Left renal pelvis (tissue), 4 donors: ENCODE measurements at places on chromosomes 11 and 22.

- no peak for DNase-seq
These were observed 1268.8 kb upstream of the CNTN5 start for GRCh38 chr11:97751952-97752351.

GRCh38 chr11:7251836-7252682 is at the start of gene SYT9:
Gene SYT9, plus strand, starts transcription at chr11:7251904. Its CDS starts 283 bp downstream, at chr11:7252187.
- no peak for DNase-seq

DNA sequence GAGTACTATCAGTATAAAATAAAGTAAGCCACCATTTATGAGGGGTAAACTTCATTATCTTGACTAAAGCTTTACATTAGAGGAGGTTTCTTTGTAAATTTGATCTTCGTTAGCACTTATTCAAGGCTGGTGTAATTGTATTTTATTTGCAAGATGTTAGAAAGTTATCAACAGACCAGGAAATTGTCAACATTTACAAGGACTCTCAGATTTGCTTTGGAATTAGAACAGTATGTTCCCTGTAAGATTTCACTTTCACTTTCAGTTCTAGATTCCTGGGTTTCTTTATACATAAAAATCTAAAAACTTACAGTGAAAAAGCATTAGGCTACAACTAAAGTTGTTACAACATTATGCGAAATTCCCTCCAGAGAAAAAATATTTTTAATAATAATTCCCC is 4.6 kb upstream of the BIRC3 start:
- no peak for DNase-seq

- no peak for DNase-seq
These were observed 185.8 kb downstream of the TRPC6 start for GRCh38 chr11:101397979-101398378.

DNA sequence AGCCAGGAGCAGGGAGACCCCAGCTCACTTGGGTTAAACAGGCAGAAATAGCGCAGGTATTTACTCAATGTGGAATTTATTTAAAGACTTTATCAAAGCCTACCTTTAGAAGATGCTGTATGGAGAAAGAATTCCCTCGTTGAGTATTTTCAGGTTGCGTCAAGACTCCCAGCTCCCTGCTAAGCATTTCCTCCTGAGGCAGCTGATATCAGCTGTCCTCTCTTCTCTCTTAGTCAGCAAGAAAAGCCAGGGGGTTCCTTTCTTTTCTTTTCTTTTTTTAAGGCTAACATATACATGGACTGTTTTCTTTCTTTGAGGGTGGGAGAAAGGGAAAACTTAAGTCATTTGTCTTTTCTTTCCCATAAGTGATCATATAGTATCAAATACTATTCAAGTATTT is 125.8 kb upstream of the POU2AF2 start:
- no peak for DNase-seq

GRCh38 chr11:18312663-18313420 is 9.1 kb downstream of the HPS5 start:
- DNase-seq, result no peak

- no peak for DNase-seq
These were observed 40.3 kb downstream of the OSBPL5 start for GRCh38 chr11:3124821-3125220.

GRCh38 chr11:113193016-113193415 is 121.4 kb upstream of the TTC12 start:
- no peak for DNase-seq

DNA sequence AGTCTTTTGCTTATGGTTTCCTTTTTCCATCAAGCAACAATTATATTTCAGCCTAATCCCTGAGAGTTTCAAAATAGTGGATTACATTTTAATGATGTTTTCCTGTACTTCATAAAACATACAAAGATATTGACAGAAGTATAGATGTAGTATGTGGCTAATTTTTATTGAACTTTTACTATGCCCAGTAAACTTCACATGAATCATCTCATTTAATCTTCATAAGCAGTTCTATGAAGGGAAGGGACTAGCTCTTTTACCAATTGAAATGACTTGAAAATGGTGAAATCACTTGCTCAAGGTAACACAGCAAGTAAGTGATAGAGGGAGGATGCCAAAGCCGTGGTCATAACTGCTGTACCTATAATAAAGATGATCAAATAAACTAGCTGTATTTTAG is 27.5 kb downstream of the RTN3 start:
- DNase-seq, result no peak

DNA sequence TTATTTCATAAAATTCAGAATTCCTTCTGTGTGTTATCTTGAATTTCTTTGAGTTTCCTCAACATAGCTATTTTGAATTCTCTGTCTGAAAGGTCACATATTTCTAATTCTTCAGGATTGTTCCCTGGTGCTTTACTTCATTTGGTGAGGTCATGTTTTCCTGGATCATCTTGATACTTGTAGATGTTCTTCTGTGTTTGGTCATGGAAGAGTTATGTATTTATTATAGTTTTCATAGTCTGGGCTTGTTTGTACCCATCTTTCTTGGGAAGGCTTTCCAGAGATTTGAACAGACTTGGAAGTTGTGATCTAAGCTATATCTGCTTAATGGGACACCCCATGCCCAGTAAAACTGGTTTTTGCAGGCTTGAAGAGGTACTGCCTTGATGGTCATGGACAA is 149.6 kb downstream of the METTL15 start:
- DNase-seq, result no peak

GRCh38 chr11:60781981-60782316 is 3.2 kb upstream of the MS4A10 start:
- DNase-seq, result no peak

DNA sequence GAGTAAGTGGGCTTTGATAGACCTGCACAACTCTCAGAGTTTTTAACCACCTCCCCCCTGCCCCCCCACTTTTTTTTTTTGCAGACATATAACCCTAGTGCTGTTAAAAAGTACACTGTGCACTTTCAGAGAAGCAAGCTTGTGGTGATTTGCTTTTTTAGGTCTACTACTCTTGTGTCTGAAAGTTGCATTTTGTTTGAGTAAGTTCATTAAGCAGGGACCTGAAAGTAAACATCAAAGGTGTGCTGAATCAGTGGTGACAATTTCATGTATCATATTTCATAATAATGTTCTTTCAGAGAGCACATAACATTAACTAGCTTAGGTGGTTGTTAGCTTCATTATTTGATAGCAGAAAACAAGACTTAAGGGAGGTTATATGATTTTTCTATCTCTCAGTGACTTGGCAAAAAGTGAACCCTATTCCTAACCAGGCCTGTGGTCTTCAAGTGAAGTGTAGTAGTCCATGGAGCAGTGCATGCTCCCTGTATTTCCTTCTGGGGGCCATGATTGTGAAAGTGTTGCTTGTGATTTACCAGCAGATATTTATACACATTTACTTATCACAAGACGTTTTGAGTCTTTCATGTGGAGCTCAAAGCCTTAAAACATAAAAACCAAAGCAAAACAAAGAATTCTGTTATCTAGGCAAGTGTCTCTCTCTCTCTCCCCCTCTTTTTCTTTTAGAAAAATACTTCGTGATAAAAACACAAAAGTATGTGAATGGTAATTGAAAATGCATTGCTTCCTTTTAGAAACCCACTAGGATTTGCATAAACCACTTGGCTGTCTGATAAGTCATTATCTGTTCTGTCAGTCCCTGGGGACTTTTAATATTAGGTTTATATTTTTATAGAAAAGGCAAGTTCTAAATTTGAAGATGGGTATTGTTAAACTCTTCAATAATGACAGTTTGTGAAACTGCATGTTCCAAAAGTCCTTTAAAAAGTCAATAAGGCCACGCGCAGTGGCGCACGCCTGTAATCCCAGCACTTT is 7.5 kb upstream of the RAG2 start:
- DNase-seq, result no peak

GRCh38 chr11:534396-535209 is 773 bp downstream of the HRAS start:
- DNase-seq, result no peak

- no peak for DNase-seq
These were observed 32.3 kb upstream of the JAM3 start for GRCh38 chr11:134036492-134037045.

- no peak for DNase-seq
These were observed 54.3 kb upstream of the TNRC6B start for GRCh38 chr22:40123387-40123786.

GRCh38 chr11:132318421-132319157 is 948.2 kb downstream of the NTM start:
- no peak for DNase-seq

DNA sequence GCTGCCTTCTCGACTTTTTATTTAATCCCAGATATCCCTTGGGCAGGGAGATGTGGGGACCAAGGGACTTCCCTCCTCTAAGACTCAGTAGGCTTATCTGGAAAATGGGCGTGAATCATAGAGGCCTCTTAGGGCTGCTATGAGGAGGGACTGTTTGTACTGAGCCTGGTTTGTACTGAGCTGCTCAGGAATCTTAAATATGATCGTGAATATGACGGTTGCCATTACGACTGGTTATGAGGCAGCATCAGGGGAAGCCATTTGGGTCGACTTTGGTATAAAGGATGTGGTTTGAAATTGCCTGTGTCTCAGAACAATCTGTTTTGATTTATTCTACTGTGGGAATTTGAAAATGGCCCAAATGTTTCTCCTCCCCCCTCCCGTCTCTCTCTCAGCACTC is 20.6 kb downstream of the TSPAN18 start:
- no peak for DNase-seq

DNA sequence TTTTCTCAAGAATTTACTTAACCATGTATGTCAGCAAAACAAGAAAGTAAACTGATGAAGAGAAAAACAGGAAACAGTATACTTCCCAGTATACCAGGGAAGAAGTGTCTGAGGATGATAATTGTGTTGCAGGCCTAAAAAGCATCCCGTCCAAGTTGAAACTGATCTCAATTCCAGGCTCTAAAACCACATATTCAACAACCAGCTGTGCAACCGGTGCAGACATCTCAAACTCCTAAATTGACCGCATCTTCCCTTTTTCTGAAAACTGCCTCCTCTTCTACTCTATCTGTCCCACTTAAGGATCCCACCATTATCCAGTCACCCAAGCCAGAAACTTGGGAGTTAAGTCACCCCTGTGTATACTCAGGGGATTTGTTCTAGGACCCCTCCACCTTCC is 47.2 kb downstream of the CCDC83 start:
- DNase-seq, result no peak

DNA sequence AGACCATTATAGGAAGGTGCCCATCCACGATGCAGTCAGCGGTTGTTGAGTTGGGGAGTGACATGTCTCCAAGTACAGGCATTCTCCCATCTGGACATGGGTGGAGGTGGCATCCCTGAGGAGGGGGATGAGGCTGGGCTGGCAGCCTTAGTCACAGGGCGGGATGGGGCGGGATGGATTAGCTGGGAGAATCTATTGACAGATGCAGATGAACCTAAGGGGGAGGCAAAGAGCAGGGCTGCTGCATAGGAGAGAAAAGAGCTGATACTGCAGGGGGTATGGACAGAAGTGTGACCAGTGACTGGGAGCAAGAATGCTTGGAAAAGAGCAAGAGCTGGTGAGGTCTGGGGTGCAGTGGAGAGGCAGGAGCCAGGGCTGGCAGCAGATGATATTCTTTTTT is 42.7 kb downstream of the SCN3B start:
- DNase-seq, result no peak

- DNase-seq, result no peak
These were observed 732.8 kb upstream of the ANO5 start for GRCh38 chr11:21460082-21460481.

- DNase-seq, result no peak
These were observed 27.6 kb upstream of the SIK2 start for GRCh38 chr11:111574373-111575225.

- no peak for DNase-seq
These were observed 286.7 kb downstream of the MN1 start for GRCh38 chr22:27514601-27515523.

DNA sequence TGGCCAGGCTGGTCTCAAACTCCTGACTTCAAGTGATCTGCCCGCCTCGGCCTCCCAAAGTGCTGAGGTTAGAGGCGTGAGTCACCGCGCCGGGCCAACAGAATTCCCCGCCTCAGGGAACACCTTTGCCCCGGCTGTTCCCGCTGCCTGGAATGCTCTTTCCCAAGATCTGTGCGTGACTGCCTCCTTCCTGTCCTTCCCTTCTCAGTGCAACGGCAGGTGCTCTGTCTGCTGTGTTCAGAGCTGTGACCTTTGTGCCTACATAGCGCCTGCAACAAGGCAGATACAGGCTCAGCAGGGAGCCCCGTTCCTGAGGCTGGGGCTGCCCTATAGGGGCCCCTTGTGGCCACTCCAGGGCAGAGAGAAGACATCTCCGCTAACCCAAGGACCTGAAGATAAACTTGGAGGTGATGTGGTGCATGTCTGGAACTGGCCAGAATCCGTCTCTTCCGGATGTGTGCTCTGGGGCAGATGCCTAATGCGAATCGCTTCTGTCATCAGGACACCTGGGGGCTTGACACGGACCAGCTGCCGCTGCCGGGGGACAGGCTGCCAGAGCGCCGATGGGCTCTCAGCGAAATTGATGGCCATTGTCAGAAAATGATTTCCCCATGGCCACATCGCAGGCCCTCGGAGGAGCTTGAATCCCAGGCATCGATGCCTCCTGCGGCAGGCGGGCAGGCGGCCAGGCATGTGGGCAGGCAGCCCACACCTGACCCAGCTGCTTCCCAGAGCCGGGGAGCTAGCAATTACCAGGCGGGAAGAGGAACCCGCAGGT is 43.5 kb upstream of the TCF20 start:
- no peak for DNase-seq

GRCh38 chr11:30861064-30861463 is 274.9 kb upstream of the MPPED2 start:
- no peak for DNase-seq

GRCh38 chr11:70158201-70158600 is 44.9 kb upstream of the FADD start:
- DNase-seq, result no peak

DNA sequence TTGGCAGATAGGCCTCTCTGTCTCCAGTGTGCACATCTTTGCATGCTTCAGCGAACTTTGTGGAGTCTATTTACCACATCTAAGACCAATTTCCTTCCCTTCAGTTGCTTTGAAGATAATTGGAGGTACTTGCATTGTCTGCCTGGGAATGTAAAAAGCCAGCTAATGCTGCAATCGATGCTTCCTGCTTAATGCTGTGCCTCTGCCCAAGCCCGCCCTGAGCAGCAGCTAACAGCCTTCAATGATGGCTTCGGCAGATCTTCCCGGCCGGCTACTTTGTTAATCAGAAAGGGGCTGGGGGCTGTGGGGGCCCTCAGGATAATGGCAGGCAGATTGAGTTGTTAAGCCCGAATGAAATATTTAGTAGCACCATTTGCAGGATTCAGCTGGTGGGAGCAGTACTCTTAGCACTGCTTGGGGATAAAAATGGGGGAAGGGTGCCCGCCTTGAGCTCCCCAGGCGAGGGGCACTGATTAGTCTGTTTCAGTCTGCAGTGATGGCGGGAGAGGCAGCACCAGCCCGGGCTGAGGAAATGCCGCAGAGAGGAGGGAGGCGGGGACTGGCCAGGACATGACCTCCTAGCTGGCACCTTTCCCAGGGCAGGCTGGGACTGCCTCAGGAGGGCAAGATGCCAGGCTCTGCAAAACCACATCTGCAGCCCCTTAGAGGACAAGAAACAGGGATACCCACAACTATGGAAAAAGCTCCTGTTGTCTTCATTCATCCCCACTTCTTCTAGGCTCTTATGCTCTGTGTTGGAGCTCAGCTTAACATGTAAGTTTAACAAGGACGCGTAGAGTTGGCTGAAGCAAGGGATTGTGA is 460.0 kb downstream of the BUD13 start:
- DNase-seq, result no peak
